ENCODE measurements at places on chromosomes 5 and 9. TPM values are rescaled to one million over a fixed set of nuclear protein-coding genes. Genes with fewer than 3 reads are reported as not detected.
A peak's percentile ranks its signal among the peaks of the same experiment; 100 is the strongest.

Gene RALGPS1
- total RNA-seq: 0.90 TPM

Gene DMRTA1
- total RNA-seq: under 0.01 TPM

Gene FBLL1
- 0.18 TPM for total RNA-seq

Gene CCDC171
- total RNA-seq: 2.5 TPM

Gene AGXT2
- total RNA-seq: not detected

Gene PCDHAC1
- total RNA-seq: not detected

Gene TSSK1B
- under 0.01 TPM for total RNA-seq

Gene NR4A3
- total RNA-seq: 1.9 TPM

- peak; percentile 57 for DNase-seq
Observed at GRCh38 chr9:109248133-109248581, 72.7 kb downstream of the EPB41L4B start.

DNA sequence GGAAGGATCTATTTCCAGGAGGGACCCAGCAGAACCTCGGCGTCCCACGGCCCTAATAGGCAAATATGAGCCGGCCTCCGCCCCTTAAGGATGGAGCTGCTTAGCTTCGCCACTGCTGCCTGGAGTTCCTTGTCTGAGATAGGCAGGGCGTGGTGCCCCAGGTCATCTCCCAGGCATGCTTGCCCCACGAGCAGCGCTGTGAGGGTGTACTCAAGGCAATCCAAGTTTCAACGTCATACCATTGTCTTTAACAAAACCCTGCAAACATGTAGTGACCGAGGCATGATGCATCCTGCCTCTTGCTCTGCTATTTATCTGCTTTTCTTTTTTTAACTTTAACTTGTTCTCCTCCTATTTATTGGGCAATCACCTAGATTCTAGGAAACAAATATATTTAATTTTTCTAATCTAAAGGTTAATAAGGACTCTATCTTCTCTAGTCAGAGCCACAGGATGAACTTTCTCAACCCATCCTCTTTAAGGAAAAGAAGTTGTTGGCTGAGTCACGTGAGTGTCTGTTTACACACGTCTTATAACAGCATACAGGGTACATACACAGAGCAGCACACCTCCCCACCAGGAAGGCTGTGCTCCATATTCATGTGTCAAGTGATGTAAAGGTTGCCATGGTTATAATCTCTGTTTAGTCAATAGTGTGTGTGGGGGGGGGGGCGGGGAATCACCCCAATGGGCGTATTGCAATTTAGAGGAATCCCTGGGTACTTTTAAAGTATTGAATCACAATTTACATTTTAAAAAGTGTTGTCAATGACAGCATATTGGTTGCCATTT is 27.3 kb upstream of the ZSWIM6 start:
- peak; percentile 94 for DNase-seq

DNA sequence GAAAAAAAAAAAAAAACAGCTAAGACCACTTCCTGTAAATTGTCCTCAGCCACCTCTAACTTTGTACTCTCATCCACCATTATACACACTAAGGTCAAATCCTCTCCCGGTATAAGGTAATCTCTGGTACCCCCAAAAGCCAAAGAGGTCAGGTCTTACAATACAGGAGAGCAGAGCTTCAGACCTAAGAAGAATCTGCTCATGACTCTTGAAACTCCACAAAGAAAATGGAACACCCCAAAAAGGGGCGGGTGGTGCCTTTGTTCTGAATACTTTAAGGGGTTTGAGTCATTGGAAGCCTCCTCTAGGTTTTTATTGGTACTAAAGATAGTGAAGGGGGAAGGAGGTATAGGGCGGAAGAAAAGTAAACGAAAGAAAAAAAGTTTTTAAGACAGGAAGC is 69.8 kb downstream of the COL15A1 start:
- DNase-seq: no peak

GRCh38 chr5:76252437-76252836 is 150.6 kb upstream of the IQGAP2 start:
- no peak for DNase-seq

DNA sequence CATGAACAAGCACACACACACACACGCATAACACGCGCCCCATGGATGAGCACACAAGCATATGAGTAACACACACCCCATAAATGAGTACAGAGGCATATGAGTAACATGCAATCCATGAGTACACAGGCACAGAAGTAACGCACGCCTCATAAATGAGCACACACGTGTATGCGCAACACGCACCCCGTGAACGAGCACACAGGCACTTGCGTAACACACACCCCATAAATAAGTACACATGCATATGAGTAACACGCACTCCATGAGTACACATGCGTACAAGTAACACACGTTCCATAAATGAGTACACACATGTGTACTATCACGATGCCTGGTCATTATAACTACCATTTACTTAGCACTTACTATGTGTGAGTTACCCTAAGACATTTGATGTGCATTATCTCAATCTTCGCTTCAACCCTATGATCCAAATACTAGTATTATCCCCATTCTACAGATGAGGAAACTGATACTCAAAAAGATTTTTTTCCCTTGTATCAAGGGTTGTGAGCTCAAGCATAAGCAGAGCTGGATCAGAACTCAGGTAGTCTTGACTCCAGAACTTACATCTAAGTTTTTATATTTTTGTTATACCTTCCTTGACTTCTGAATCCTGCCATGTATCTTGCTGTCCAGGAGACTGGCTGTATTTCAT is 7.7 kb downstream of the MED27 start:
- DNase-seq: no peak

GRCh38 chr5:153658149-153658548 is 167.7 kb downstream of the GRIA1 start:
- no peak for DNase-seq

DNA sequence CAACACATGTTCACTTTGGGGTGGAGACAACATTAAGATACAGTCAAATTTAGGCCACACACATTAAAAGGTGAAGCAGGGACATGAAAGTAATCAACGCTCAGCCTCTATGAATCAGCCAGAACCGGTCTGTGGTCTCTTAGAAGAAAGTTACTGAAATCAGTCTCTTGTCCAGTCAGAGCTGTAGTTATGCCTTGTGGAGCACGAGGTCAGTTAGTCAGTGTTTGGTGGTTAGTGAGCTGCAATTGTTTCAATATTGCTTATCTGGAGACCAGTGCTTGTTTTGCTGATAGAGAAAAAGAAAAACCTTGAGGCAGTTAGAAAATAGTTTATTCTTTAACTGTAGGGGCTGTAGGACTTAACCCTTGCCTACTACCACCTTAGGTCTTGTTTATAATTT is 157.8 kb upstream of the RASEF start:
- DNase-seq: peak; percentile 29

DNA sequence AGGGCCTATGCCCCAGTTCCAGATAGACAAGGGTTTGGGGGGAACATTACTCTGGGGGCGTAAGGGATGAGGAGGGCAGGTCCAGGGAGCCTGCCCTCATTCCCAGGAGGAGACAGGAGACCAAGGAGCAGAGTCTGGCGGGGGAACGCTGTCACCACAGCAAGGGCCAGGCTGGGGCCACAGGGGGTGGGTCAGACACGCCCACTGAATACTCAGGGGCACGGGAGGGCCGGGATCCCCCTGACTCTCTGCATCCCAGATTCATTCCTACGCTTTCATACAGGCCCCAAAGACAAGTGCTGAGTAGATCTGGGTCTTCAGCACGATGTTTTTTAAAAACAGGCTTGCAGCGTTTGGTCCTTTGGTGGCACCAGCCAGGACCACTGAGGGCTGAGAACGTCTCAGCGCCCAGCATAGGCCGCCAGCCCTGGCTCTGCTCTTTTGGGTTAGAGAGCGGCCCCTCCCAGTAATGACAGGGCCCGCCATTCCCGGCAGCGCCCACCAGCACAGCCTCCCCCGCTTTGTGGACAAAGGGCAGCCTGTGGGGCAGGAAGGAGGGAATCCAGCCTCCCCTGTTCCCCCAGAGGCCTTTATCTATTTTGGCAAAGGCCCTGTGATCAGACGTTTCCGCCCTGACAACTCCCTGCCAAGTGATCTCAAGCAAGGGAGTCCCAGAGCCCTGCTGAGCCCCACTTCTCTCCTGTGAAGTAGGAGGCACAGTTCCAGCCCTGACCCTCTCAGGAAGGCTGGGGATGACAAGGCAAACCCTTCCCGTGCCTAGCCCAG is 24.9 kb downstream of the NEK6 start:
- peak; percentile 79 for DNase-seq

DNA sequence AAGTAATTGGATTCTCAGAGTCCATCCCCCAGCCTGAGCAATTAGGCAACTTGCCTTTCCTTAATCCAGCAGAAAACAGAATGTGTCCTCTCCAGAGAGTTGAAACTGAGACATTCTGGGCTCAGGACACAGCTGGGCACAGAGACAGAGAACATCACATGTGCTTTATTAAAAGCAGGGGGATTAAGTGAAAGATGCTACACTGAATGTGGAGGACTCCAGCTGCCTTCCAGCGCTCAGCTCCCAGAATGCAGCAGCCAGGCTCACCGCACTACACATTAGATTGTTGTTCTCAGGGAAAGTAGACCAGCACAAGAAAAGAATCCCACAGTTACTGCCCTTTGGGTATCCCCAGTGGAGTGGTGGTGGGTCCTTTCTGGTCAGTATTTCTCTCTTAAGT is 141.6 kb upstream of the IL12B start:
- no peak for DNase-seq

- DNase-seq: peak; percentile 19
Observed at GRCh38 chr5:137254119-137255090, 244.7 kb downstream of the SPOCK1 start.
